ENCODE measurements at places on chromosomes 7 and 10. TPM values are rescaled to one million over a fixed set of nuclear protein-coding genes. Genes with fewer than 3 reads are reported as not detected.

GRCh38 chr7:137661634-137662033 is 185.1 kb downstream of the DGKI start:
- DNase-seq, result no peak

GRCh38 chr7:19119870-19120486 is 2.5 kb upstream of the TWIST1 start:
- DNase-seq, result no peak

DNA sequence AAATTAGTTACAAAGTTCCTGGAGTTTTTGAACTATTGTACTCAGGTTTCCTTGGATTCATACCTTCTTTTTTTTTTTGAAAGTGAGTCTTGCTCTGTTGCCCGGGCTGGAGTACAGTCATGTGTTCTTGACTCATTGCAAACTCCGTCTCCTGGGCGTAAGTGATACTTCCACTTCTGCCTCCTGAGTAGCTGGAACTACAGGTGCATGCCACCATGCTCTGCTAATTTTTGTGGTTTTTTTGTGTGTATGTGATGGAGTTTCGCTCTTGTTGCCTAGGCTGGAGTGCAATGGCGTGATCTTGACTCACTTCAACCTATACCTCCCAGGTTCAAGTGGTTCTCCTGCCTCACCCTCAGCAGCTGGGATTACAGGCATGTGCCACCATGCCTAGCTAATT is 22.3 kb downstream of the MCM10 start:
- DNase-seq, result no peak

DNA sequence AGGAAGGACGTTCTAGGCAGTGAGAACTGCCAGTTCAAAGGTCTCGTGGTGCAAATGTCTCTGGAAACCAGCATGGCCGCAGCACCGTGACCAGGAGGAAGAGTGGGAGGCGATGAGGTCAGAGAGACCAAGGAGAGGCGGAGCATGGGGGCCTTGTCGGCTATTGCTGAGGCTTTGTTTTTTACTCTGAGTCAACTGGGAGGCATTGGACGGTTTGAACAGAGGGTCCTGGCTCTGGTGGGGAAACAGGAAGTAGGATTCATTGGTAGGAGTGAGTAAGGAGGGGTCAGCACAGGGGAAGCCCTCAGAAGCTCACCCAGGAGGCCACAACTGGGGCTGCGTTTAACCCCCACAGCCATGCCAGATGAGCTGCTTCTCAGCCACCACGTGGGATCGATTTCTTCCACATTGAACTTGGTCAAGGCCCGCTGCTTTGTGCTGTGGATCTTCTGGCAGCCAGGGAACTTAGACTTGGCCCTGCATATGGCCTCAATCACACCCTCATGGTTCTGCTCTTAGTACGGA is 22.2 kb upstream of the SH2B2 start:
- no peak for DNase-seq

- no peak for DNase-seq
These were observed 45.1 kb downstream of the AMZ1 start for GRCh38 chr7:2732959-2733584.

DNA sequence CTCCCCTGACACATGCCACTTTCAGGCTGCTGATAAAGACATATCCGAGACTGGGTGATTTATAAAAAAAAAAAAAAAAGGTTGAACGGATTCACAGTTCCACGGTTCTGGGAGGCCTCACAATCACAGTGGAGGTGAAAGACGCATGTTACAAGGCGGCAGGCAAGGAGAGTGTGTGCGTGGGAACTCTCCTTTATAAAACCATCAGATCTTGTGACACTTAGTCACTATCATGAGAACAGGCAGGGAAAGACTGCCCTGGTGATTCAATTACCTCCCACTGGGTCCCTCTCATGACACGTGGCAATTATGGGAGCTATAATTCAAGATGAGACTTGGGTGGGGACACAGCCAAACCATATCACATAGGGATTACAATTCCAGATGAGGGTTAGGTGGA is 181.5 kb downstream of the TCERG1L start:
- no peak for DNase-seq

DNA sequence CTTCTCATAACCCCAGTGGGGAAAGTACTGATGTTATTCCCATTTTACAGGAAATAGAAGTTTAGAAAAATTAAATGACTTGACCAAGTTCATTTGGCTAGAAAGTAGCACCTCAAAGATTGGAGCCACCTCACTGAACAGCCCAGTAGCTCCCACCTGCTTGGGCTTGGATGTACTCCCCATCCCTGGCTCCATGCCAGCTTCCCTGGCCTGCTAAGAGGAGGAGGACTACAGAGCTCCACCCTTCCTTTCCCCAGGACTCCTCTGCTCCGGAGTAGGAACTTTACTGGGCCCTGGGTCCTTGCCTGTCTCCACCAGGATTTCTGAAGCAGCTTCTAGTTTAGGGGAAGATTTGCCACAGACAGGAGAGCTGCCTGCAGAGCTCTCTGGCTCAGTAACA is 3.1 kb downstream of the HPS6 start:
- no peak for DNase-seq

DNA sequence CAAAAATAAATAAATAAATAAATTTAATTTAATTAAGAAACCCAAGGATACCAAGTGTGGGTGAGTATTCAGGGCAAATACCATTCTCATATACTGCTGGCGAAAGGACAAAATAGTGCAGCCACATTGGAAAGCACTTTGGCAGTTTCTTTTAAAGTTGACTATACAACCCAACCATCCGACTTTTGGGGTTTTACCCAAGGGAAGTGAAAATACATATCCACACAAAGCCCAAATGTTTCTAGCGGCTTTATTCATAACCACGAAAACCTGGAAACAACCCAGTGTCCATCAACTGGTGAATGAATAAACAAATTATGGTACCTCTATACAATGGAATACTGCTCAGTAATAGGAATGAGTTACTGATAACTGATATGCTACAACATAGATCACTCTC is 36.2 kb upstream of the OGDHL start:
- DNase-seq, result no peak

- no peak for DNase-seq
These were observed 171.8 kb upstream of the GPR26 start for GRCh38 chr10:123494301-123494808.

GRCh38 chr7:37817996-37818720 is 30.2 kb upstream of the NME8 start:
- no peak for DNase-seq

The RPP30 gene
- total RNA-seq, result 66.8 TPM

The CFAP58 gene
- 0.19 TPM for total RNA-seq
